Hepatic stellate cell (primary cell): ENCODE measurements at places on chromosomes 5 and 9.

DNA sequence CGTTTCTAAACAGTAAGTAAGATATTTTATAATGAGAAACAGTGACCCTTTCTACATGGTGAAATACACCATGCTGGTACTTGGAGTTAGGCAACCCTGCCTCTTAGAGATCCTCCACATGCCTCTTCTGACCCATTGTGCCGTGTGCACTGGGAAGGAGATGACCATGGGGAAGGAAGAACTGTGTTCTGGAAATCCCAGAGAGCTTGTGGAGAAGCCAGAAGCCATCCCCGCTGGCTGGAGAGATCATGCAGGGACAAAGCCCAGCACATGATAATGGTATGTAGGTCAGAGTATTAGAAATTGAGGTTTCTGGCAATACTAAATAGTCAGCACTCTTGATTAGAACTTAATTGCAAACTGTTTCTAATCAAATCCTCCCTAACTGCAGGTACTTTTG, 307.3 kb downstream of the FBXL7 start:
- no peak for DNase-seq

DNA sequence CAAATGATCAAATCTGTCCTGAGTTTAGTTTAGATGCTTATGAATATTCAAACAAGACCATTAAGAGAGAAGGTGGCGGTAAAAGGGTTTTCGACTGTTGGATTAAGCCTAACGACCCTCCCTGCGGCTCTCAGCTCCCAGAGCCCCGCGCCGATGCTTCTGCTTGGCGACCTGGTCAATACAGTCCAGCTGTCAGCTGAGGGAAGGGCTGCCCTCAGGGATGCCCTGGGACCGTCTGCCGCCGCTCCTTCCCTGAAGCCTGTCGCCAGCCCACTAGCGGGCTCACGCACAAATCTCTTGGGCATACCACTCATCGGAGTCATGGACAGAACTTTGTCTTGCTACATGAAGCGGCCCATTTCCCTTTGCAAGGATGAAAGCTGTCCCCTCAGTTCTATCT, 136.6 kb upstream of the RAPGEF1 start:
- DNase-seq: no peak

- no peak for DNase-seq
Measured at GRCh38 chr5:53423724-53424123, 56.7 kb upstream of the FST start.

- no peak for DNase-seq
Measured at GRCh38 chr5:118952992-118953651, 35.2 kb downstream of the DTWD2 start.

DNA sequence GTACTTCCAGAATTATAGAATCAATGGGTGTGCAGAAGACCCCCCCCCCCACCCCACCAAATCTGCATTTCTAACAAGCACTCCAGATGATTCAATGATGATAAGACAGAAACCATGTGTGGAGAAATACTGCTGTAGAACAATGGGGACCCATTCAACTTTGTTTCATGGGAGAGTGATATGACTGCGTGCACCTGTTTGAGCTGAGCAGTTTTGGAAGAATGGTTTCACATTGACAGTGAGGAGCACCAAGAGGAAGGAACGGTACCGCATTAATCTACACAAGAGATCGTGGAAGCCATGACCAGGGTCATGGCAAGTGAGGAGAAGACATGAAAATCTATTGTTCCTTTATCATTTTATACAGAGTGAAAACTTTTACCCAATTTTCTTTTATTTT, 202.7 kb downstream of the CD180 start:
- DNase-seq: no peak

DNA sequence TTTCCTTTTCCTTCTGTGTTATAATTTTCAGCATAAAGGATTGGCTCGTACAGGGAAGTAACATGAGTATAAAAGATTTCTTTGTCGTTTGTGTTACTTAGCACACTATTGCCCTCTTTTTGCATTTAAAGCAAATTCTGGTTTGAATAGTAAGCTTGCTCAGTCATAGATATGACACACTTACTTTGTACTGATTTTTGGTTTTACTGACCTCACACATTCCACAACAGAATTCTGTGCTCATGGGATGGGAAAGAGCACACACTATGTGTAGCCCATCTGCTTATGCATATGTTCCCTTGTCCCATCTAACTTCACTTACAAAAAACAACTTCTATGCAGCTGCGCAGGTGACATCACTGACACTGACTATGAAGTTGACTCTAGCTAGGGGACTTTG, 111.9 kb upstream of the MTAP start:
- no peak for DNase-seq

- peak; percentile 44 for DNase-seq
Measured at GRCh38 chr5:139108063-139108824, 89.9 kb downstream of the SIL1 start.

GRCh38 chr5:62231576-62231975, 74.4 kb upstream of the KIF2A start:
- no peak for DNase-seq

DNA sequence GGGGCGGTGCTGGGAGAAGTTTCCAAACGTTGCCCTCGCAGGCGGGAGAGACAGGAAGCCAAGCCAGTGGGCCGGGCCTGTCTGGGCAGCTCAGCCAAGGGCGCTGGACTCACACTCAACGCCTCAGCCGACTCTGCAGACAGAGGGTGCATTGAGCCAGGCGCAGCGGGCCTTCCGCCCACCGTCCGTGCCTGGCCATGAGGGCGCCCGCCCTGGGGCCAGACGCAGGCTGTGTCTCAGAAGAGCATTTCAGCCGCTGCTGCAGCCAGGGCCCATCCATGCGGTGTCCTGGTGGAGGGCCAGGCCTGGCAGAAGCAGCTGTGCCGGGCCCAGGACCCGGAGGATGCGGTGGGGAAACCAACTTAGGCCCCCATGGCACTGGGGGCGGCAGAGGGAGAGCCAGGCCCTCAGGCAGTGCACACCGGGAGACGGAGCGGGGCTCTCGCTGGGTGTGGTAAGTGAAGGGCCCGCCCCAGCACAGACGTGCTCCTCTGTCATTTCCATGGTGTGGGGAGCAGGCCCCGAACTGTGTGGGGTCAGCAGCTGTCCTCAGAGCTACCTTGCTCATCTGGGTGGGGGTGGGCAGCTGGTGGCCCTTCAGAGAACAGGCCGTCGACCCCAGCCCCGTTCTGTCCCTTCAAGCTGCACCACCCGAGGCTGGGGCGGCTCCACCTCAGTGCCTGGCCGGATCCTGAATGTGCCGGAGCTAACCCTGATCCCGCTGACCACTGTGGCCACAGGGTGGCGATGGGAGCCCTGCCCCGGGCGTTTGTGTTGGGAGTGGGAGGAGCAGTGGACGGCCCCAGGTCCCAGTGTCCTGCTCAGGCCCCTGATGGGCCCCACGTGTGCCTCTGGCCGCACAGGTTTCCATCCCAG, 18.0 kb downstream of the DNLZ start:
- DNase-seq: peak; percentile 78

- DNase-seq: no peak
Measured at GRCh38 chr9:18978188-18978587, 54.8 kb downstream of the SAXO1 start.

DNA sequence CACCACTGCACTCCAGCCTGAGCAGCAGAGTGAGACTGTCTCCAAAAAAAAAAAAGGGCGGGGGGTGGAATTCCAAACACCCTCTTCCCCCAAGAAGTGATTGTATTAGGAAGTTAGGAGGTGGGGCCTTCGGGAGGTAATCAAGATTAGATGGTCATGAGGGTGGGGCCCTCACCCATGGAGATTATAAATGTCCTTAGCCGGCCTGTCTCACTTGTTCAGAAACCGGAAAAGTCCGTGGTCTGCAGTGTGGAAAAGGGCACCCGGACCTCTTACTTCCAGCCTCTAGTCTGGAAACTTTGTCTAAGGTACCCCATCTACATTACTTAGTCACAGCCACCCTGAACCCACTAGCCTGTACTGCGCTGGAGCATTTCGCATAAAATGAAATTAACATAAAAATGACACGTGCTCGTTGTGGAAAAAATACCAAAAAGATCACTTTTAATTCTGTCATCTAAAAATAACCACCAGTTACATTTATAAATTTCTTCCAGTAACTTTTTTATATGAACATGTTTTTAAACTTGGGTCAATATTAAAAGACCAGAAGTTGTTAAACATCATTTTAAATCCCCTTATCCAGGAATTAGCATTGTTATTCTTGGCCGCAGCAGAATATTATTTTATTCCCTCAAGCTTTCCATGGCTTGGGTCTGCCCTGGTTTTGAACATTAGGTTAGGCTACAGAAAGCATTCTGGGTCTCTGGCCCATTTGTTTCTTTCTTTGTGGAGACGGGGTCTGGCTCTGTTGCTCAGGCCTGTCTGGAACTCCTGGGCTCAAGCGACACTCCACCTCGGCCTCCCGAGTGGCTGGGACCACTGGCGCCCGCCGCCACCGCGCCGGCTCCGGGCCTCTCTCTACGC, 1.2 kb upstream of the CKS2 start:
- no peak for DNase-seq

- DNase-seq: no peak
Measured at GRCh38 chr5:110840347-110840960, 101.6 kb downstream of the SLC25A46 start.

DNA sequence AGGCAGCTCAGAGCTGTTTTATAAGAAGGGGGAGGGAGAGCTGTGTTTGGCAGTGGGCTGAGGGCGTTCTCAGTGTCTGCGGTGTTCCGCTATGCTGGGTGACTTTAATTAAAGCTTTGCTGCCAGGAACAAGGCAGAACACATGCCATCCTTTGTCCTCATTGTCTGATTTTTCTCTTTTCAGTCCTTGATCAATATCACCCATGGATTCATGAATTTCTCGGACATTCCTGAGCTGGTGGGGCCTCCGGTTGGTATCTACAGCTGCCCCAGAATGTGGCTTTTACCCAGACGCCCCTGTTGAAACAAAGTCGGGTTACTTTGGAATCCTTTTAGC, 66.5 kb upstream of the TGFBR1 start:
- no peak for DNase-seq

DNA sequence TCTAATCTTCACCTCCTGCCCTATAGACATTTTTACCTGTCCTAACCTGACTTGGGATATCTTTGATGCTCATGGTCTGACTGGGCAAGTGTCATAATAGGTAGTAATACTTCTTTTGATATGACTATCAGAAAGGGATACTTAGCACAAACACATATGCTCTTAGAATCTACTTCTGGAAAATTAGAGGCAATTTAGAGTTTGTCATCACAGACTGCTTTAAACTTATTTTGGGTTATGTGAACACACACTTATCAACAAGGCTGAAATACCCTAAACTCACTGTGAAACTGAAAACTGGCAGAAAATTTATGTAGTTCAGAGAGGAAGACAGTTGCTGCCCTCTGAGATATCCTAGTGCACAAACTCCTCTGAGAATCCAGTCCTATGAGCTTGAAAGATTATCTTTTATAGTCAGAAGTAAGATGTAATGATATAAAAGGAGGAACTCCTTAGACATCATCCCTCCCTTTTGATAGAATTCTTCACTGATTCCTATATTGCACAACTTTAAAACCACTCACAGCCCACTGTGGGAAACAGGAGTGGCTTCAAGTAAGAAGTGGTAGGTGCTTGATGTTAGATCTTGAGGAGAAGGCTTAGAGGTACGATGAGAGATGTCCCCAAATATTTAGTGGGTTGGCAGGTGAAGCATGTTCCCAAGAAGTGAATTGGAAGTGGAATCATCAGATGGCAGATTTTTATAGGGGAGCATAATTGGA, 273.3 kb downstream of the MAN2A1 start:
- DNase-seq: no peak

- no peak for DNase-seq
Measured at GRCh38 chr9:2055203-2055658, 40.1 kb downstream of the SMARCA2 start.

DNA sequence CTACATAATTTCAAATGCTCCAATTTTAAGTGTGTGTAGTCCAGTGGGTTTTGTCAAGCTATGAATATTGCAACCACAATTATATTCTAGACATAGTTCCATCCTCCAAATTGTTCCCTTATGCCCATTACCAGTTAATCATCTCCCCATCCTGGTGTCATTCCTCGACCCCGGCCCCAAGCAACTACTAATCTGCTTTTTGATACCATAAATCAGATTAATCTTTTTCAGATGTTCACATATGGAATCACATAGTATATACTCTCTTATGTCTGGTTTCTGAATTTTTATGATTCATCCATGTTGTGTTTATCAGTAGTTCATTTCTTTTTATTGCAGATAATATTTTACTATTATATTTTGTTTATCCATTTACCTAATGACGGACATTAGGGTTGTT, 148.4 kb upstream of the RORB start:
- no peak for DNase-seq

GRCh38 chr5:82351754-82352145, 73.6 kb upstream of the RPS23 start:
- peak; percentile 49 for DNase-seq

DNA sequence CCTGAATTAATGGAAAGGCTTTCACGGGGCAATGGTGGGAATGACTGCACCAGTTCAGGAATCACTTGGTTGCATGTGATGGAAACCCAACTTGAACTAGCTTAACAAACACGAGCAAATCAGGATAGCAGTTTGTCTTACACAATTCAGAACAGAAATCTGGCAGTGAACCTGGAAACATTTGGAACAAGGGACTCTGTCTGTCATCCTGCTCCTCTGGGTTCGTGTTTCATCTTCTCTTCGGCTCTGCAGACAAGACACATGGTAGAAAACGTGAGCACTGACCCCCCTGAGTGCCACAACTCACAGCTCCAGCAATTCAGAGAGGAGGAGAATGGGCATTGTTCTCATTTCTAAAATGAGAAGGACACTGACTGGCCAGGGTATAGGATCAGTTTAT, 218.1 kb upstream of the NREP start:
- no peak for DNase-seq

GRCh38 chr5:68565427-68565826, 349.9 kb downstream of the PIK3R1 start:
- DNase-seq: no peak

DNA sequence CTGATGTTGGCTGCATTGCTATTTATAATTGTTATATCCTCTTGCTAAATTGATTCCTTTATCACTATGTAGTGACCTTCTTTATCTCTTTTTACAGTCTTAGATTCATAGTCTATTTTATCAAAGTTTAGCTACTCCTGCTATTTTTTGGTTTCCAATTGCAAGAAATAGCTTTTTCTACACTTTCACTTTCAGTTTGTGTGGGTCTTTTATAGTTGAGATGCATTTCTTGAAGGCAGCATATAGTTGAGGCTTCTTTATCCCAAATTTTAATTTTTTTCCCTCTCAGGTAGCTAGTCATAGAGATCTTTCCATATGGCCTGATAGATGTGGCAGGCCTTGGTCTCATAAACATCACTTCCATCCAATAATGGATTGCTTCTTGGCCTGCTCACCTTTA, 228.5 kb downstream of the COMMD10 start:
- no peak for DNase-seq

- no peak for DNase-seq
Measured at GRCh38 chr5:94522117-94522516, 96.3 kb downstream of the KIAA0825 start.

- DNase-seq: no peak
Measured at GRCh38 chr5:94575196-94575595, 43.2 kb downstream of the KIAA0825 start.

DNA sequence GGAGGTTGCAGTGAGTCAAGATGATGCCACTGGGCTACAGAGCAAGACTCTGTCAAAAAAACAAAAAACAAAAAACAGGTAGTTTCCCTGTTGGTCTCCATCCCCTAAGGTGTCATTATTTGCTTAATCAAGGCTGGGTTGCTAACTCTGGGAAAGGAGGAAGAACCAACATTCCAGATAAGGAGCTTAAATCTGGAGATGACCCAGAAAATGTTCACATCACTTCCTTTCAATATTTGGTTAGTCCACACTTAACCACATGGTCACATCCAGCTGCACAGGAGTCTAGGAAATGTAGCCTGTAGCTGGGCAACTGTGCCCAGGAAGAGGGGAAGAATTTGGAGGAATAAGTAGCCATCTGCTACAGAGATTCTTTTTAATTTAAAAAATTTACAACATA, 25.9 kb upstream of the MEGF9 start:
- DNase-seq: no peak

- no peak for DNase-seq
Measured at GRCh38 chr5:140658870-140659269, 5.8 kb upstream of the WDR55 start.
